Retina (tissue), 1 donor: ENCODE measurements at places on chromosomes 13 and 19.

GRCh38 chr19:4086411-4086867 is 19.7 kb upstream of the ZBTB7A start:
- no peak for DNase-seq

DNA sequence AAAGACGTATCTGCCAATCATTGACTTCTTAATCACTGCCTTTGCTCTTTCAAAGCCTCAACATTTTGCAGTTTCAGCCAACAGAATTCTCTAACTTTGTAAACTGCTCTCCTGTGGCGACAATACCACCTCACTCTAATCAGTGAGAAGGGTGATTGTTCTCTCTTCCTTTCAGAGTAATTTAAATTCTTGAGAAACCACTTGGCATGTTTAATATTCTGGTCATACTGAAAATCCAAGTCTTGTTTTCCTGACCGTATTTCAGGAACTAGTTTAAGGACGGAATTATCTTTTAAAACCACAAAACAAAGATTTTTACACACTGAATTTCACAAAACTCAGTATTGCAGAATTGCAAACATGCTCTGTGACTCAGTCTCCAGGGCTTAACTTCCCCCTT is 5.2 kb upstream of the CDC16 start:
- no peak for DNase-seq

- DNase-seq: no peak
These were observed 22.2 kb downstream of the SLC10A2 start for GRCh38 chr13:103044056-103044455.

- DNase-seq: no peak
These were observed 656 bp downstream of the PCCA start for GRCh38 chr13:100089465-100090032.

- DNase-seq: no peak
These were observed 758.9 kb downstream of the UQCRFS1 start for GRCh38 chr19:28454083-28454482.

- DNase-seq: no peak
These were observed 106.2 kb upstream of the LSM14A start for GRCh38 chr19:34066007-34066643.

- no peak for DNase-seq
These were observed 8.4 kb upstream of the ECH1 start for GRCh38 chr19:38839816-38840582.

- peak; percentile 50 for DNase-seq
These were observed 34.3 kb downstream of the ZNRF4 start for GRCh38 chr19:5489551-5489950.

DNA sequence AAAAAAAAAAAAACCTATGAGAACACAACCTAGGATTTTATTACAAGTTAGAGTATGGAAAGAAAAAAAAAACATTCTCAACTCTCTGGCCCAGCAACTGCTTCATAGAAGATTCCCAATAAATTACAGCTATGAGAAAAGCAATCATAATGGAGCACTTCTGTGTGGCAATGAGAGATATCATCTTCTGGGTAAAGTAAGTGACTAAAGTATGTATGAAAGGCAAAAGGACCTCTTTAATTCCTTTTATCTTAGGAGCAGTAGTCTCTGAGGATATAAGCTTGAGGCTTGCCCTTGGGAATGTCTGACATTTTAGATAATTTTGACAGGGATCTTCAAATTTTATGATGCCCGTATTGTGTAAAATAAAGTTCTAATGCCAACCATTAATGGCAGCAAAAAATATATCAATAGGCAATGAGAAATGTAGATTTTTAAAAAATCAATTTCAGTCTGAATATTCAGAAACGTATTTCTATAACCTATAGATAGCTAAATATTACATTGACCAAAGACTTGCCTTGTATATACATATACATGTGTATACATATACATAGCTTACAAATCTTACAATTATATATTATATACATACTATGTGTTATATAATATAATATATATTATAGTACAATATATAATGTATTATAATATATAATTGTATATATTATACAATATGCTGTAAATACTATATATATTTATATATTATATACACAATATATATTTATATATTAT is 823.9 kb upstream of the SLITRK1 start:
- DNase-seq: peak; percentile 14

- no peak for DNase-seq
These were observed 146.5 kb upstream of the SOX21 start for GRCh38 chr13:94858856-94859255.

- DNase-seq: no peak
These were observed 6.3 kb upstream of the KCTD12 start for GRCh38 chr13:76892488-76892887.

DNA sequence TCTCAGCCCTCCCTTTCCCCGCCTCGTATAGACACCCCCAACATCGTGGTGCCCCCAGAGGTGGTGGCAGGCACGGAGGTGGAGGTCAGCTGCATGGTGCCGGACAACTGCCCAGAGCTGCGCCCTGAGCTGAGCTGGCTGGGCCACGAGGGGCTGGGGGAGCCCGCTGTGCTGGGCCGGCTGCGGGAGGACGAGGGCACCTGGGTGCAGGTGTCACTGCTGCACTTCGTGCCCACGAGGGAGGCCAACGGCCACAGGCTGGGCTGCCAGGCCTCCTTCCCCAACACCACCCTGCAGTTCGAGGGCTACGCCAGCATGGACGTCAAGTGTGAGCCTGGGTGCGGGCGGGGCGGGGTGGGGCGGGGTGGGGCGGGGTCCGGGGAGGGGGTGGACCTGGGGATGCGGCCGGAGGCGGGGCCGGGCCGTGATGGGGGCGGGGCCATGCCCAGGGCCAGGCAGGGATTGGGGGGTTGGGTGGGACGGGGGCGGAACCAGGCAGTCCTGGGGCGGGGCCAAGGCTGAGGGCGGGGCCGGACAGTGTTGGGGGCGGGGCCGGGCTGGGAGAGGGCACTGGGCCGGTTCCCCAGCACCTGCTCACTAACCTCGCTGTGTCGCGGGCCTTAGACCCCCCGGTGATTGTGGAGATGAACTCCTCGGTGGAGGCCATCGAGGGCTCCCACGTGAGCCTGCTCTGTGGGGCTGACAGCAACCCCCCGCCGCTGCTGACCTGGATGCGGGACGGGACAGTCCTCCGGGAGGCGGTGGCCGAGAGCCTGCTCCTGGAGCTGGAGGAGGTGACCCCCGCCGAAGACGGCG is 7.8 kb downstream of the MAG start:
- DNase-seq: no peak

DNA sequence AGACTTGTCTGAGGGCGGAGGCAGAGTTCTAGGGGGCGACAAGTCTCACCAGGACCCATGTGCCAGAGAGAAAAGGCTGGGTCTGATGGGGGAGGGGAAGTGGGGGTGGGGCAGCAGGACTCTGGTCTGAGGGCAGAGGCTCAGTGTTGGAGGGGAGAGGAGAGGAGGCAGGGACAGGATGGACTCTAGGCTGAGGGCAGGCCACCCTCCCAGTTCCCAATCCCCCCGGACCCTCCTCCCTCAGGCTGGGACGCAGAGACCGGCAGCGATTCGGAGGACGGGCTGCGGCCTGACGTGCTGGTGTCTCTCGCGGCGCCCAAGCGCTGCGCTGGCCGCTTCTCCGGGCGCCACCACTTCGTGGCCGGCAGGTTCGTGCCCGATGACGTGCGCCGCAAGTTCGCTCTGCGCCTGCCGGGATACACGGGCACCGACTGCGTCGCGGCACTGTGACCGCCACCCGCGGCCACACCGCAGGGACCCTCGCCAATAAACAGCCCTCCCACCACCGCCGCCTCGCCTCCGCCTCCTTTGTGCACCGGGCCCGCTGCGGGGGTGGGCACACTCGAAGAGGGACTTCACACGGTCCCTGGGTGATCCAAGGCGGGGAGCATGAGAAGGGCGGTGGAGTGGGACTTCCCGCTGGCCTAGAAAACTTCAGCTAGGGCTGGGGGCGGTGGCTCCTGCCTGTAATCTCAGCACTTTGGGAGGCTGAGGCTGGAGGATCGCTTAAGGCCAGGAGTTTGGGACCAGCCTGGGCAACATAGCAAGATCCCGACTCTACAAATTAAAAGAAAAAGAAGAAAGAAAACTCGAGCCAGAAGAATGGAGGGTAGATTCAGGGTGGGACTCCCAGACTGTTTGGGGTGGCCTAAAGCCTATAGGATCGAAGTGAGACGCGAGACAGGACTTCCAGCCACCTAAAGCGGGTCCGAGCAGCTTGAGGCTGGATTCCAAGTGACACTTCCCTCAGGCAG is 703 bp upstream of the CILP2 start:
- peak; percentile 47 for DNase-seq

DNA sequence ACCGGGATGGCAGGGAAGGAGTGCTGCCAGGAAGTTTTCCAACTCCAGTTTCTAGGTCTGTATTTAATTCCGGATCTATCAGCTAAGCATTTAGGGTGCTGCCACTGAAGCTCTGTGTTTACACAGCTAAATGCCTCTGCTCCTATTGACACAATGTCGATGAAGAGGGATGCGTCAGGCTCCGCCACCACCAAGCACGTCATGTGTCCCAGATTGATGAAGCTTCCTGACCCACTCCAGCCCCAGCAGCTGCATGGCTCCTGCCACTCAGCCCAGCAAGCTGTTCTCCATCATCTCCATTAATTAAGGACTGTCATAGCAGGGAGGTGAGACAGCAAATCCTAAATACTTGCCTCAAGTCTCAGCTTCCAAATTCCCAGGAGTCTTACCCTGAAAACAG is 435.2 kb upstream of the ZNF507 start:
- DNase-seq: no peak
